B cell (primary cell): ENCODE measurements at places on chromosomes 11 and 22.

- peak; percentile 90 for DNase-seq
Measured at GRCh38 chr11:60389279-60389910, 6.9 kb upstream of the MS4A14 start.

DNA sequence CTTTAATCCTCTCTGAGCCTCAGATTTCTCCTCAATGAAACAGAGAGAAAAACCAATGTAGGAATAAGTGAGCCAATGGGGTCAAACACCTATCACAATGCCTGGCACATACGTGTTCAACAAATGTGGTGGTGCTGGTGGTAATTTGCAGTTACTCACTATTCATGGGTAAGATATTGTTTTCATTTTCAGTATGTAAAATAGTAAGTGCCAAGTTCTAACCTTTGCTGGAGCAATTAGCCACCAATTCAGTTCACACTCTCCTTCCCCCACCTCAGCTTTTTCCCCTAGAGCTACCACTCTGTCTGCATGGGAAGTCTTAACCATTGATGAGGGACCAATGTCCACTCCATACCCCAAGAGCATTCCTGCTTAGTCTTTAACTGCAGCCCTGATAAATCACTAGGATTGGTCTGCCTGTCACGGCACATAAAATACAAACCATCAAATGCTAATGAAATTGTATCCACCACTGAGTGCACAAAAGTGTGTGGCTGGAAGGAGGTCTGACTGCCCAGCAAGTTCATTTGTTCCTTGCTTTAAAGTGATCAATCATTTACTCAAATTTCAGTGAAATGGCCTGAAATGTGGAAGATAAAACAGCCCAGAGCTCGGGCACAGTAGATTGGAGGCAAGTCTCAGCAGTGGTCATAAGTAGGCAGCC lies 187.4 kb upstream of the API5 start:
- DNase-seq = no peak

GRCh38 chr11:94183886-94184264 lies 55.2 kb downstream of the PANX1 start:
- DNase-seq = peak; percentile 45

DNA sequence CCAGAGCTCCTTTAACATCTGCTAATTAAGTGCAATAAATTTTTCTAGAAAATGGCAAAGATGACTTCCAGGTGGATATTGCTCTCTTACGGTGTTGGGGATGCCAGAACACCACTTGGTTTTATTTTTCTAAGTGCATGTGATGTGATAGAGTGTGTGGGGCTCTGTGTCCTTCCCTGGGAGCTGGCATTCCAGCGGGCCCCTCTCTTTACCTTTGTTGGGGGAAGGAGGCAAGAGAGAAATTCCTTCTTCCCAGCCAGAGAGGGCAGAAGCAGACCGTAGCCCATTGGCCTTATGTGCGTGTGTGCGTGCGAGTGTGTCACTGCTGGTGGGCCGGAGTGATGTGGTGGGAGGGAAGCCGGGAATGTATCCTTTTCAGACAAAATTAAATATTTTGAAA lies 17.2 kb downstream of the TEF start:
- no peak for DNase-seq

DNA sequence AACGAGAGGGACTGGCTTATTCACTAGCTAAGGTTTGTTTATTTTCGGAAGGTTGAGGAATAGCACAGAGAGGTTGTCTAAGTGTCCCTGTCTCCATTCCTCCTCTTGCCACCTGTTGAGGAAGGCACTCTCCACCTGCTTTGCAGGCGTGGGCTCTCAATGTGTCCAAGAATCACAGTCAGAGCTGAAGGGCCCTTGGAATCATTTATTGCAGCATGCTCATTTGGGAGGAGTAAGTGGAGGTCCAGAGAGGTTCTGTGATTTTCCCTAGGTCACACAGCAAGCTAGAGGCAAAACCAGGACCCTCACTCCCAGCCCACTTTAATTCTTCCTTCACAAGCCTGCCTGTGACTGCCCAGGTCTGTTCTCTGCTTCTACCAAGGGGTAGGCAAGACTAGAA lies 21.3 kb downstream of the ZBTB16 start:
- DNase-seq = no peak

DNA sequence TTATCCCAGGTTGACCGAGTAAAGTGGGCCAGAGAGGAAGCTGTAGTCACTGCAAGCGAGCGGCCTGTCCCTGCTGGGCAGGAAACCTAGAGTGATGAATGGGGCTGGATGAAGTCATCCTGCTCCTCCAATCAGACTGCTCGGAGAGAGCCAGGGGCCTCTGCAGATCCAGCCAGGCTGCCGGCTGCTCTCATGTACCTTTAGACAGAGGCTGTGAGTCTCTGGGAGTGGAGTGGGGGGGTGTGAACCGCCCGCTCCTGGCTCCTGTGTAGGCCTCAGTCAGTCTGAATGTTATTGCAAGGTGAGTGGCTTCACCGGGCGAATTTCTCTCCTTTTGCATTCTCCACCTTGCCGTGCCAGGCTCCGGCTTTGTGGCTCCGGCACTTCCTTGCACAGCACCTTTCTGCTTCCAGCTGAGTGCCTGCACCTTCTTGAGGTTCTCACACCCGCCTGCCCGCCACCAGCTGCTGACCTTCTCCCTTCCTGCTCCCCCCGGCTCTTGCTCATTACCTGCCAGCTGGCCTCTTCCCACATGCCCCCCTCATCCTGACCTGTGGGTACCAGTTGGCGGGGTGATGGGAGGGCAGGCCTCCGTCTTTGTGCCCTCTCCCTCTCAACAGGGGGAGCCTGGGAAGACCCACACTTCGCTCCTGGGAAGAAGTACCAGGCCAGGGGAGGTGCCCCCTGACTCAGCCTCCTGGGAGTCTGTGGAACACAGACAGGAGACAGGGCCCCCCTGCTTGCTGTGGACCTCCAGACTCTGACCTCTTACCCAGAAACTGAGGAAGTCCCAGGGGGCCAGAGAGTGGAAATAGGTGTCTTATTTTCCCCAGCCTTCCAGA lies 79.9 kb downstream of the GRAMD1B start:
- no peak for DNase-seq
